ENCODE measurements at places on chromosomes 13 and 19. TPM values are rescaled to one million over a fixed set of nuclear protein-coding genes. Genes with fewer than 3 reads are reported as not detected.

DNA sequence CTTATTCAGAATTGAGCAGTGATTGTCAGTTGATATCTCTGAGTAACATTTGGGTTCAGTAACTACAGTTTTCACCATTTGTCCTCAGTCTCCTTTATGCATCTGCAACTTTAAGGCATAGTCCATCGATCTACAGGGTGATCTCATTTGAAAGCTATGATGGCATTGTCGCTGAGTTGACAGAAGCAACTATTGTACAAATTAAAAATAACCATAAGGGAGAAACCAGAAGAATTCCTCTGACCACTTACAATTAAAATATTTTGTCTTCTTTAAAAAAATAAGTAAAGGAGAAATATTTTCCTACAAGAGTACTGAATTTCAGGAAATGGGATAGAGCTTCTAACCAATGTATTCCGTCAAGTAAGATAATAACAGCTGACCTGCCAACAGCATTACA, 30.6 kb downstream of the RAP2A start:
- no peak for DNase-seq

The ZNF296 gene
- 0.32 TPM for total RNA-seq

DNA sequence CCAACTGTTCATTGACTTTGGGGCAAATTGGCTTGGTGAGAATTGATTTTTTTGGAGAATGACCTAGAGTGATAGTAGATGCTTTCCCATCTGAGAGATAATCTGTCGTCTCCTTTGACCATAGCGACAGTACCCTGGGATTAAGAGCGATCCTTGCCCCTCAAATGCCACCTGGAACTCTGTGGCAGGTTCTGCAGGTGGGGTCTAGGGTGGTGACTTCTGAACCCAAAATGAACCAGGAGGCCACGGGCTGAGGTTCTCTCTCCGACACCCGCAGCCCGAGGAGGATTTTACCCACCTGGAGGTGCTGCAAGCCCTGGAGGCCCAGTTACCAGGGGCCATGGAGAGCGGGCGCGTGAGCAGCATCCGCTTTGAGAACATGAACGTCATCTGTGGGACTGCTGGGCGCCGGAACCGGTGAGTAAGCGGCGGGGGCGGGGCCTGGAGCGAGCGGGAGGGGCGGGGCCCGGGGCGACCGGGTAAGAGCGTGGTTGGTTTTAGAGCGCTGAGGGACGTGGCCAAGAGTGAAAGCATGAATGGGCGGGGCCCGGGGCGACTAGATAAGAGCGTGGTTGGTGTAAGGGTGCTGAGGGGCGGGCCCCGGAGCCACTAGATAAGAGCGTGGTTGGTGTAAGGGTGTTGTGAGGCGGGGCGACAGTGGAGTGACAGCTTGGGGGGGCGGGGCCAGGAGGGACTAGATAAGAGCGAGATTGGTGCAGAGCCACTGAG, 8.6 kb downstream of the C19orf81 start:
- DNase-seq, result peak; percentile 89

The VSTM1 gene
- total RNA-seq, result not detected

GRCh38 chr13:39684531-39685137, 29.2 kb downstream of the COG6 start:
- no peak for DNase-seq

GRCh38 chr19:49056101-49056901, 1.2 kb downstream of the CGB7 start:
- peak; percentile 78 for DNase-seq

The KANK2 gene
- total RNA-seq, result 383 TPM

All from Right ventricle myocardium superior (tissue), 1 donor.